ENCODE measurements at places on chromosomes 4 and X.

DNA sequence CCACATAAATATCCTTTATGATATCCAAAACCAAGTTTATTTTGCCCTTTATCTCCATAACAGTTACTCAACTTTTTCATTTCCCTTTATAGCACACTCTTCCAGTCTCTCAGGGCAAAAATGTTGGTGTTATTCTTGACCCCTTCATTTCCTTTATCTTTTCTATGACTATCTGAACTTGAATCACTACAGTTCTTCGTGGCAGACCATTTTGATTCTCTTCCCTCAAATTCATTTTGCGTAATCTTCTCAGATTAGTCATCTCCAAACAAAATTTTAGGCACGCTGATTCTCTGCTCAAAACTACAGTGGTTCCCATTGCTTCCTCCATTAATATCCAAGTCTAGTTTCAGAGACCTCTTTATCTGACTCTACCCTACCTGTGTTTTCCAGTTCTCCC lies 26.1 kb downstream of the RUFY3 start:
- DNase-seq: no peak

GRCh38 chr4:118760493-118760892 lies 75.3 kb downstream of the METTL14 start:
- no peak for DNase-seq

DNA sequence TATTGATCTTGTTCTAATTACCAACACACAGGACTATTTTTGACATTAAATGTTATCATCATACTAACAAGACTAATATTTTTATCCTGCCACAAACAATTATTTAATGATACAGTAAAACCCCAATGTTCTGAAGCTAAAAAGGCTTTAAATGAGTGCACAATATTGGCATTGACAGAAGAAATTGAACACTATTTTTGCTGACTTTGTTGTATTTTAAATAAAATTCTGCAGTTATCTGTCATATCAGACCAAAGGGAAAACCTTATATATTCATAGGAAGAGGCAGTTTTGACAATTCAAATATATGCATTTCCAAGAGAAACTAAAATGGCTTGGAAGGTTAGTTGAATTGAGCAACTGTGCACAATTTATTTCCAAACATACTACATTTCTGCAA lies 397.8 kb upstream of the GALNT7 start:
- no peak for DNase-seq

- DNase-seq: peak; percentile 21
Observed at GRCh38 chr4:185128272-185129119, 14.6 kb upstream of the SLC25A4 start.

GRCh38 chrX:29155286-29155685 lies 568.0 kb downstream of the IL1RAPL1 start:
- no peak for DNase-seq

DNA sequence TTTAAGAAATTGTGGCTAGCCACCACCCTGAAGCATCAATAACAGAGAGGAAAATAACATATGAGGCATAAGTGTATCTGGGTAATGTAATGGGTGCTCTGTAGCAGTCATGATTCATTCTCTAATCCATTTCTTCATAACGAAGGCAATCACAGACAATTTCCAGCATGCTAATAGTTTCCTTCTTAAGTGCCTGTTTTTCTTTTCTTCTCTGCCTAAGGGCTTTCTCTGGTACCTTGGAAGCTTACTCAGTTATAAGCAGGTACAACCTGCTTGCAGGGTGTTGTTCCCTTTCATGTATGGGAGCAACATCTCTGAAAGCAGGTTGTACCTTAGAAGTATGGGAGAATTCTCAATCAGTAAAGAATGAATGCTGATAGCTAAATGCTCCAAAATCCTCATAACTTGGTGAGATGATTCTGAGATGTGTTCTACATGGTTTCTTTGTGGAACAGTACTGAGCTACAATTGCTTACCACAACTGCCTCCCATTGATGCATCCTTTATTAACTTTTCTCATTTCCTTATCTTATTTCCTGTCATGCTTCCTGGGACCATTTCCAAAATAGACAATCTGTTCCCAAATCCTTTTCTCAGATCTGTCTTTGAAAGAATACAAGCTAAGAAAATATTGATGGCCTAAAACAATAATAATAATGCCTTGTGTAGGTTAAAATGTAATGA lies 247.6 kb downstream of the PAPSS1 start:
- DNase-seq: no peak

DNA sequence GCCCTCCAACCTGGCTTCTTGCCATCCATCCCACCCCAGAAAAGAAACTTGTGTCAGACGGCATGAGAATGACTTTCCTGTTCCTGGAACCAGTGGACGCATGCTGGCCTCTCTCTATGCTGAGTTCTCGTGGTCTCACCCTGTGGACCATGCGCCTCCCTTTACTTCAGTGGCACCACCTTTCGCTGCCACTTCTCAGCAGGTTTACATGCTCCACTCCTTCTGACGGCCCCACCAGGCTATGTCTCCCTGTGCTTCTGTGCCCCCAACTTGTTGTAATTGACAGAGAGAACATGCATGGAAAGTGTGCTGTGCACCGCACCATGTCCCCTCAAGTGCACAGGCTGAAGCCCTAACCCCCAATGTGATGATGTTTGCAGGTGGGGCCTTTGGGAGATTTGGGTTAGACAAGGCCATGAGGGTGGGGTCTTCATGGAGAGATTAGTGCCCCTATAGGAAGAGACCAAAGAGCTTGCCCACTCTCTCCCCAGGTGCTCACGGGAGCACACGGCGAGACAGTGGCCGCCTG lies 3.1 kb upstream of the PPP2R2C start:
- DNase-seq: no peak

All from CD4-positive, alpha-beta T cell treated with Interleukin-17A for 1 hour (primary cell).